AG04450 (cell line): ENCODE measurements at places on chromosomes 12 and 14.

GRCh38 chr14:32083789-32084188, 6.7 kb downstream of the ARHGAP5 start:
- DNase-seq: no peak

DNA sequence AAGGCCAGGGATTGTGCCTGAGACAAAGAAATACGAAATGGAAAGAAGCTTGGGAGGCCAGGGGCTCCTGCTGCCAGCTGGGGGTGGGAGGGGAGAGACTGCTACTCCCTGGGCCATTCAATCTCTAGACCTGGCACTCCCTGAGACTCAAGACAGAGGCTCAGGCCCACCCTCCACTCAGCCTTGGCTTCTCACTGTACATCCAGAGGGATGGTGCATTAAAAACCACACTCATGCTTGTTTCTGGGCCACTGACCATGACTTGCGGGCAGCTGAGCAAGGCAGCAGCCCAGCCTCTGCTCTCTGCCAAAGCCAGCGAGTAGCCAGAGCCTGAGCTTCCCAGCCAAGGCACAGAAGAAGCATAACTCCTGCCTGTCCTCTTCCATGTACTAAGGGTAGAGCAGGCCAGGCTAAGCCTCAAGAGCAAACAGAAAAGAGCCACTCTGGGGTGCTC, 41.5 kb downstream of the PITPNM2 start:
- DNase-seq: no peak

DNA sequence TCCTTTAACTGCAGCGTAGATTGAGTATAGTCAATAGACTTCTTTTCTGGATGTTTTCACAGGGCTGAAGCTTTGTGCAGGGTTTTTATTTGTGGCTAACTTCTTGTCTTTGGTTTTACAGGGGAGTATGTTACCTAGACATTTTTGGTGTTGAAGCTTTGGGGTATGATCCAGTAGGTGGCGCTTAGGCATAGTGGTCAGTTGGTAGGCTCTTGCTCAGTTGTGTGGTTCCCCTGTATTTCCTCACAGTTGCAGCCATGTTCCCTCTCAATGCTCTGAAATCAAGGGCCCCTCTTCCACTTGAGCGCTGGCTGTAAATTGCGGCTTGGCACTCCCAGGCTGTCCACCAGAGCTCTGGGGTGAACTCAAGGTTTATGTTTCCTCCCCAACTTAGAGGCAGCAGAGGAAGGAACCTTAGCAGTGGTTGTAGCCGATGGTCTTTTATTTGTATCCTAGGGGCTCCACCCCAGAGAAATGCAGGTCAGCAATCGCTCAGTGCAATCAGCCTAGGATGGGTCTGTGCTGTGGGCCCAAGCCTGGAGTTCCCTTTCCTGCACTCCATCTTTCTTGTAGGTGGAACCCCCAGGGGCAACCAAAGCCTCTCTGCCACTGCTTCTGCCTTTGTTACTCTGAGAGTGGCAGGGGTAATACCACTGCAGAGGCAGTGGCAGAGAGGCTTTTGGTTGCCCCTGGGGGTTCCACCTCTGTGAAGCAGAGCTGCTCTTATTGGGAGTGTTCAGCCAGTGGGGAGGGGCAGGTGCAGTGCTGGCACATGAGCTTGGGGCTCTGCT, 55.1 kb downstream of the CMAS start:
- peak; percentile 15 for DNase-seq

GRCh38 chr14:94341656-94342333, 18.7 kb upstream of the SERPINA6 start:
- DNase-seq: no peak

DNA sequence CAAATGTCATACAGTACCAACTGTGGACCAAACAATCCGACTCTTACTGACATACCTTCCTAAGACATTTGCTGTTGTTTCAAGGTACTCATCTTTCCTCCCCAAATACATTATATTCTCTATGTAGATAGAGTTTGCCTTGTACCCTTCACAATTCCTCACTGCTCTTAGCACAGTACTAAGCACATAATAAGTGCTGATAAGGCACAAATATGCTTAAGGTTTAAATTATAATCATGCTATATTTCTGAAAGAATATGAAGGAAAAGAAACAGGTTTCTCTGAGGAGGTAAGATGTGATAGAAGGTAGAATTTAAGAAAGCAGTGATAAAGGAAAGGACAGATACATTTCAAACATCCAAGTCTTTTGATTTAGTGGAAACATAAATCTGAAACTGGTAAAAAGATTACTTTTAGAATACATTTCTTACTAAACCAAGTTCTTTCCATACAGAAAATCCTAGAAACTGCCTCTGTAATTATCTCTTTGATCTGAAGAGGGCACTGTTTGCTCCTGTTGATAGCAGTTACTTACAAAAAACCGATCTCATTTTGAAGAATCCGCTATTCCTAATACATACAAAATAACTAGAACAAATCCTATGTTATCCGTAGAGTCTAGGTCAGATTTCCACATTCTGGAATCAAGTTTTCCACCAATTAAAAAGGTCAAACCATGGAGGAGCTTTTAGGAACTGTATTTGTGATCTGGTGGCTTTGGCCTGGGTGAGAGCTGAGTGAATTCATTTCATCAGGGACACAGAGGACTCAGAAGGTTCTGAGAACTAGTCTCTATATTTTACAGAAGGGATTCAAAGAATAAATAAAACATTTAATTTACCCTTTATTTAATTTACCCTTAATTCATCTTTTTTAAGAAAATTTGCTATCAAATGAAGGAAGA, 311.9 kb downstream of the DAD1 start:
- no peak for DNase-seq

- no peak for DNase-seq
Observed at GRCh38 chr14:56159066-56159465, 40.9 kb downstream of the PELI2 start.

GRCh38 chr12:21894792-21895595, 46.2 kb downstream of the ABCC9 start:
- DNase-seq: no peak

DNA sequence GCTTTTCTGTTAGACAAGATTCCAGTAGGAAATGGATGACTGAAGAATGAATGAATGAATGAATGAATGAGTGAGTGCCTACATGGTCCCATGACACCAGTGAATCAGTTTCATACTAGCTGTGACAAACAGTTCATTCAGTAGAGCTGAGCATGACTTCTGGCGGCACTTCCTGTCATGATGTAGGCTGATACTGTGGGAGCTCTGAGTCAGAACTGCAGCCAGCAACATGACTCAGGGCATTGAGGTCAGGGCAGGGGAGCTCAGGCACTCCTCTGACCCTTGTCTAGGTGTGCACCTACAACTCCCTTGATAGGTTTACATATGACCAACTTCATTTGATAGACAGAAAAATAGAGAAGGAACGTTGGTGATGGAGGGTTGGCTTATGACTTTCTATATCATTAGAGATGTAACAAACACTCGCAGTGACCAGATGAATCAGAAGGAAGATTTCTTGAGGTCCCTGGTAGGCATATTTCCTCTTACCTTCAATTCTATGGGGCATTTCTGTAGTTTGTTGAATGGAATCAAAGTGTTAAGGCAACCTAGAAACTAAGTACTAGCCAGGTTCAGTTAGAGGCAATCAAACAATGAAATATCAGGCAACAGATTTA, 139.3 kb upstream of the ARHGAP5 start:
- DNase-seq: no peak

DNA sequence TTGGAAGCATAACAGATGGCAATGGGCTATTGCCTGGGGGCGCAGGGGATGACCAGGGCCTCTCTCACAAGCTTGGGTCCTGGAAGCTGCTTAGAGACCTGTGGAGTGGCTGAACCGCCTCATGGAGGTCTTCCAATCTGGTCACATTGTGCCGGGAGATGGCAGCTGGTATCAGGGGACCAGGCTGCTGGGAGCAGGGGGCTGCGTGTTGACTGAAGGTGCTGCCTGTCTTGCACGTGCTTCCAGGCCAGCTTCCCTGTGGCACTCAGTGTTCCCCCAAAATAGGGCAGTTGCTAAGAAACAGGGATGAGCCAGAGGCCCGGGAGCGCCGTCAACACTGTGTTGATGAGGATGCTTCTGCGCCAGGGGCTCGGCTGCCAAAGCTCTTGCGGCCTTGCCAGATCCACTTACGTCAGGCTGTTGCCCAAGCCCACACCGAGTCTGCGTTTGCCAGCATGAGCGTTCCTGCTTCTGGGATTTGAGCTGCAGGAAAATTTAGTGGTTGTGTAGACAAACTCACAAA, 39.8 kb downstream of the ELK3 start:
- DNase-seq: peak; percentile 84

- no peak for DNase-seq
Observed at GRCh38 chr12:3049176-3049575, 28.0 kb upstream of the TSPAN9 start.

DNA sequence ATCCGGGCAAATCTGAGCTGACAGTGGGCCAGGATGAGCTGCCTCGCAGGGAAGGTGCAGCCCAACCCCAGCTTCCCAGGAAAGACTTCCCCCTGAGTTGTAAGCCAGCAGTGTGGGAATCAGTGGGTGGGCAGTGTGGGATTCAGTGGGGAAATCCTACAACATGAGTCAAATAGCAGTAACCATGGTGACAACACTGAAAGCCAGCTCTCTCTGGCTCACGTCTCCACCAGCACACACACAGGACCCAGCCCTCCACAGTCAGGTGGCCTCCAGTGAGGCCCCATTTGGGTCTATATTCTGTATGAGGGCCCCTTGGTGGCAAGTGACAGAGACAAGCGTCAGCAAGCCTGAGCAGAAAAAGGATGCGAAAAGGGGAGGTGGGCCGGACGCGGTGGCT, 6.0 kb upstream of the LGALS3 start:
- peak; percentile 84 for DNase-seq

DNA sequence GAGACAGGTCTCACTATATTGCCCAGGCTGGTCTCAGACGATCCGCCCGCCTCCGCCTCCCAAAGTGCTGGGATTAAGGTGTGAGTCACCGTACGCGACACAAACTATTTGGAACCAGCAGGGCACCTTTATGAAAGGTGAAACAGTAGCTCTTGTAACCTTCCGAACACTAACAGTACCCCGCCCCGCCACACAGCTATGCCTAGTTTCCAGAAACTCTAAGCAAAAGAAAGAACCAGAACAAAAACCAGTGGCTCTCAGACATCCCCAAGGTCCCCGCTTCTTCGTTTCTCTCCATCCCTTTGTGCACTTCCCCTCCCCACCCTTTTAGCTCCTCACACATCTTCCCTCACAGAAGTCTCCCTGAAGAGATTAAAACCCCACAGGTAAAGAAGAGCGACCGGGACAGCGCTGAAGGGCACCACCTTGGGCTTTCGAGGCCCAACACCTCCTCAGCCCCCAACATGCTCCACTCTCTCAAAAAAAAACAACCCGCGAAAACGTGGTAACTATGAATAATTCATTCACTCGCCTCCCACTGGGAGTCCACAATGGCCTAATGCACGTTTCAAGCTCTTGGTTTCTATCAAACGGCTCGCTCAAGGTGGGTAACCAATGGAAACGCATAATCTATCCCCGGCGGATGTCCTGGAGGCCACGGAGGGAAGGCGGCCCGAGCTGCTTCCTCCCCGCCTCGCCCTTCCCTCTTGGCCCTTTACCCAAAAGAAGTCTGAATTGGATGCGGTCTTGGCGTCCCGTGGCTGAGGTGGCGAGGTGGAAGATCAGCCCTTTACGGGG, 877 bp downstream of the BAG5 start:
- no peak for DNase-seq

DNA sequence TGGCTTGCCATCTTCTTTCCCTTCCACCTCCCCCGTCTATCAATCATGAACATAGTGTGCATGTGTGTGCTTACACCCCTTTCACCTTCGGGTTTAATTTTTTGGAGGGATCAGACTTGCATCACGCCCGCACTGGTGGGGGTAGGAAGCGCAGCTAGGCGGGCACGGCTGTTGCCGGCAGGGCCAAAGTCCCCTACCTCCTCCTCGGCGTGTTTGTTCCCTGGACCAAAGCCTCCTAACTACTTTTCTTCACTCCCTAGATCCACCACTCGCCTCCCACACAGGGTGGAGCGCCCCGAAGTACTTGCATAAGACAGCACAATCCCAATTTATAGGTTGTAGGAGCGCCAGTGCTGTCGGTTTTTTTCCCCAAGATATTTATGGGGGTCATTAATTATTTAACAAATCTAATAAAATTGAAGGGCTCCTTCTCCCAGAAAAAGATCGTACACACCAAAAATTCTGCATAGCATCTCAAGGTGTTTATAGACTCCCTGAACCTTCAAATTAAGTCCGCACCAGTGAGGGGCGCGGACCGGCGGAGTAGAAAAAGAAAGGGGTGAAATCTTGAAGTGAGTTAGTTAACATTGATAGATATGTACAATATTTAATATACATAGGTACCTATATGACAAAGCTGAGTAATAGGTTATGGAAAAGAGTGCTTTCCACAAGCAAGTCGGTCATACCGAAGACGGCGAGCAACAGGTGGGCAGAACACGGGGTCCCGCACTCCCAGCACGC, 717 bp downstream of the PKP2 start:
- no peak for DNase-seq

GRCh38 chr12:52082669-52082987, 3.1 kb downstream of the SMIM41 start:
- DNase-seq: no peak

- DNase-seq: no peak
Observed at GRCh38 chr14:31578792-31579501, 17.7 kb downstream of the NUBPL start.

DNA sequence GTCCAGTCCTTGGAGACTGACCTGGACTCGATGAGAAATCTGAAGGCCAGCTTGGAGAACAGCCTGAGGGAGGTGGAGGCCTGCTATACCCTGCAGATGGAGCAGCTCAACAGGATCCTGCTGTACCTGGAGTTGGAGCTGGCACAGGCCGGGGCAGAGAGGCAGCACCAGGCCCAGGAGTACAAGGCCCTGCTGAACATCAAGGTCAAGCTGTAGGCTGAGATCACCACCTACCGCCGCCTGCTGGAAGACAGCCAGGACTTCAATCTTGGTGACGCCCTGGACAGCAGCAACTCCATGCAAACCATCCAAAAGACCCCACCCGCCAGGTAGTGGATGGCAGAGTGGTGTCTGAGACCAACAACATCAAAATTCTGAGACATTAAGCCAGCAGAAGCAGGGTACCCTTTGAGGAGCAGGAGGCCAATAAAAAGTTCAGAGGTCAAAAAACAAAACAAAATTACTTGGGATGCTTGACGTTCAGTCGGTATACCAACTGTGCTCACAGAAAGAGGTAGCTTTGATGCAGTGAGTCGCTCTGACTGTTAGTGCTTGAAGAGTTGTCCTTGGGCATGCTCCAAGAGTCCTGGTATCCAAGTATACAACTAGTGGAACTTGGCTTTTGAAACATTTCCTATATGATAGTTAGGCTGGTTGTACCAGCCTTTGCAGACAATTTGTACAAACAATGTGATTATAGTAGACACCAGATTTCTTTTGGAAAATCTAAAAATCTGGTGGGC, 4.8 kb downstream of the MED6 start:
- no peak for DNase-seq

DNA sequence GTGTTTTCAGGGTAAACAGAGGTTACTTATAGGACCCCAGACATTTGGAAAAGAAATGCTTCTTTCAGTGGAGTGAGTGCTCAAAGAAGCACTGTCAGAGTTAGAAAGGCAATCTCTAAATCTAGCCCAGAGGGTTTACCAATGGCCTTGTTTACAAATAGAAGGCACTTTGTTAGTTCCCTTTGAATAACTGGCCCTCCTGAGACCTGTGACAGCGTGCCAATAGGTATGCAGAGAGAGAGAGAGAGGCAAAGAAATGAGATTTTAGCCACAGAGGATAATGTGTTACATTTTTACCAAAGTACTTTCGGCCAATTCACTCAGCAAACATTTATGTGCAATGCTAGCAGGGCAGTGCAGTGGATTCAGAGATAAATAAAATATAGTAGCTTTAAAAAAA, 41.9 kb downstream of the TPH2 start:
- no peak for DNase-seq
